Natural killer cell (primary cell): ENCODE measurements at places on chromosomes 1 and 21. TPM values are rescaled to one million over a fixed set of nuclear protein-coding genes. Genes with fewer than 3 reads are reported as not detected.

Gene NR1I3
- total RNA-seq: not detected

Gene CCDC30
- 4.5 TPM for total RNA-seq

Gene OR2G6
- not detected for total RNA-seq

Gene AMY1C
- not detected for total RNA-seq

Gene DUSP12
- total RNA-seq: 28.5 TPM

DNA sequence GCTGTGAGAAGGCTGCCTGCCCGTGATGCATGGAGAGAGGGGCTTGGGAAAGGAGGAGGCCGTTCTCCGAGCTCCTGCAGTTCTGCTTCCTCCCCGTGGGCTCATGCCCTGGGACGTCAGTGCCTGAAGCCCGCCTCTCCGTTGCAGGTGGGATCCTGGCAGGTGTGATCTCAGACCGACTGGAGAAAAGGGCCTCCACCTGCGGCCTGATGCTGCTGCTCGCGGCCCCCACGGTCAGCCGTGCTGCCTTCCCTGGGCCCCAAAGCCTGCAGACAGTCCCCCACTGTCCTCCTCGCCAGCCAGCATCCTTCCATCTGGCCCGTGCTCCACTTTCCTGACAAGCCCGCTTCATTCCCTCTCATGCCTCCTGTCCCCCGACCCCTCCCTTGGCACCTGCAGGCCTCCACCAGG is 50.9 kb downstream of the SLC37A1 start:
- H3K27me3 ChIP-seq: no peaks in the 10 kb centered on the region
- H3K27ac ChIP-seq: no peak overlapping the region
- peaks cover 44% of the 10 kb centered on the region for H3K36me3 ChIP-seq
- H3K4me3 ChIP-seq: no peak overlapping the region
- H3K4me1 ChIP-seq: peaks cover 13% of the 10 kb centered on the region

- H3K4me3 ChIP-seq: no peak overlapping the region
- H3K27ac ChIP-seq: no peak overlapping the region
- no peaks in the 10 kb centered on the region for H3K4me1 ChIP-seq
- H3K27me3 ChIP-seq: no peaks in the 10 kb centered on the region
These were observed 150.8 kb upstream of the SGIP1 start for GRCh38 chr1:66383168-66383567.

DNA sequence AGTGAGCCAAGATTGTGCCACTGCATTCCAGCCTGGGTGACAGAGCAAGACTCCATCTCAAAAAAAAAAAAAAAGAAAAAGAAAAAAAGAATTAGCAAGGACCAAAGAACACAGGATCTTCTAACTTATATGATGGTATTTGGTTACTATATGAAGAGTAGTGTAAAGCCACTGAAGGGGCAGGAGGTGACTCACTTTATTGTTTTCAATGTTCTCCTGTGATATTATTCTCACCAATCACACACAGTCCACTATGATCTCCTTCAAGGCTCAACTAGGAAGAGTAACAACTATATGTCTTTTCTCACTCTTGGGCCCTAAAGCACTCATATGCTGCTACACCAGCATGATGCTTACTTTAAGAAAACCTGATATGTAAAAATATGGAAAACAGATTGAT is 26.7 kb downstream of the RC3H1 start:
- H3K36me3 ChIP-seq: peaks cover 33% of the 10 kb centered on the region
- H3K4me3 ChIP-seq: no peak overlapping the region
- peaks cover 10% of the 10 kb centered on the region for H3K4me1 ChIP-seq
- no peaks in the 10 kb centered on the region for H3K27me3 ChIP-seq
- no peak overlapping the region for H3K27ac ChIP-seq

DNA sequence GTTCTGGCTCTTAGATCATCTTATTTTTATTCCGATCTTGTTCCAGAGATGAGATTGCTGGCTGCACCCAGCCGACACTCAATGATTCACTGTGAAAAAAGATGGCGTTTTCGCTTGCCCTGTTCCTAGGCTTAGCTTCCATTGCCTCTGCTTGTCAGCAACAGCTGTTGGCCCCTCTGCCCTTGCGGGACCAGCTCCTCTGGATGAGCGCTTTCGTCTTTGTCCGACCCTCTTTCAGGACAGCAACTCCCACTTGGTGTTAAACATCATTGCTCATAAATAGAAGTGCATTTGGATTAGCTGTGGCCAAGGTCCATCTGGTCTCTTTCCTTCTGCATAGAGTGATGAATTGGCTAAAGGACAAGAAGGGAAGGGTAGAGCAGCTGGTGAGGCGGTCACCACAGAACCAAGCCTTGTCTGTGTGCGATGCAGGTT is 43.5 kb upstream of the SCCPDH start:
- no peak for DNase-seq
- no peaks in the 10 kb centered on the region for H3K4me1 ChIP-seq
- H3K27me3 ChIP-seq: no peaks in the 10 kb centered on the region
- H3K36me3 ChIP-seq: no peaks in the 10 kb centered on the region
- no peak overlapping the region for H3K27ac ChIP-seq
- H3K4me3 ChIP-seq: no peak overlapping the region

DNA sequence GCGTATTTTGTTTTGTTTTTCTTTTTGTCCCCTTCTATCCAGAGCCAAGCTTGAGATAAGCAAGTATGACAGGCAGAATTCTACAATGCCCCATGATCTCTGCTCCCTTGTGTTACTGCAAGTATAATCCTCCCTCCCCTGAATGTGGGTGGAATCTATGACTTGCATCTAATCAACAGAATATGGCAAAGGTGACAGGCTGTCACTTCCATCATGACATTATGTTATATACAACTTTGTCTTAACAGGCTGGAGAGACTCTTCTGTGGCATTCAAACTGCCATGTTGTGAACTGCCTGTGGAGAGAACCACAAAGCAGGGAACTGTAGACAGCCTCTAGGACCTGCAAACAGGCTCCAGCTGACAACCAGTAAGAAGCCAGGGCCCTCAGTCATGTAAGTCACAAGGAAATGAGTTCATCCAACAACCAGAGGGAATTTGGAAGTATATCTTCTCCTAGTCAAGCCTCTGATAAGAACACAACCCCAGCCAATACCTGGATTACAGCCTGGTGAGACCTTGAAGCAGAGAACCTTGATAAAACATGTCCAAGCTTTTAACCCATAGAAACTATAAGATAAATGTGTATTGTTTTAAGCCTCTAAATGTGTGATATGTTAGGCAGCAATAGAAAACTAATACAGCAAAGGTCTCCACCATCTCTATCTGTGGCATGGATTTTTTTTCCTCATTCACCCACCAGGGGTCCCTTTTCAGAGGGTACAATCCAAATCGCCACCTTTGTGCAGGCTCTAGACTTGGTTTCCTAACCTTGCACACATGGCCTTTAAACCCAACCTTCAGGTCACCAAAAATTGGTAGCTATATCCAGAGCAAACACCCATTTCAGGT is 5.7 kb upstream of the C1orf162 start:
- H3K36me3 ChIP-seq: peaks cover 22% of the 10 kb centered on the region
- H3K4me1 ChIP-seq: peaks cover 30% of the 10 kb centered on the region
- DNase-seq: no peak
- H3K27me3 ChIP-seq: no peaks in the 10 kb centered on the region

DNA sequence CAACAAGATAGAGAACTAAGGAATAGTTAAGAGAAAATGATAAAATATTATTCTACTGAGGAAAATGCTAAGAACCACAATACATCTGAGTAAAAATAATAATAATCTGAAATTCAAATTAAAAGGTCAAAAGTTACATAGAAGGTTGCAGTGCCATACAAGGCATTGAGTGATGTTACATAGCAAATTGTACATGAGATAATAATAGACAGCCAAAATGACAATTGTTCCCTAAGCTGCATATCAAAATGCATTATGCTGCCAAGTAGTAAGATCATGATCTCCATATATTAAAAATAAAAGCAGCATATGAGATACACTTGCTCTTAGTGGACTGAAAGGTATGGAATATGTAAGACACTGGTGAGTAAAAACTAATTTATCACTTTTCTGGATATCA is 547.7 kb downstream of the KCNT2 start:
- no peak overlapping the region for H3K27ac ChIP-seq
- no peak for DNase-seq
- no peaks in the 10 kb centered on the region for H3K4me1 ChIP-seq
- H3K27me3 ChIP-seq: no peaks in the 10 kb centered on the region

GRCh38 chr1:222441066-222441465 is 106.8 kb downstream of the HHIPL2 start:
- no peaks in the 10 kb centered on the region for H3K36me3 ChIP-seq
- no peak overlapping the region for H3K4me3 ChIP-seq
- no peak for DNase-seq
- no peak overlapping the region for H3K27ac ChIP-seq
- no peaks in the 10 kb centered on the region for H3K4me1 ChIP-seq
